ENCODE measurements at places on chromosomes 3 and 15.

DNA sequence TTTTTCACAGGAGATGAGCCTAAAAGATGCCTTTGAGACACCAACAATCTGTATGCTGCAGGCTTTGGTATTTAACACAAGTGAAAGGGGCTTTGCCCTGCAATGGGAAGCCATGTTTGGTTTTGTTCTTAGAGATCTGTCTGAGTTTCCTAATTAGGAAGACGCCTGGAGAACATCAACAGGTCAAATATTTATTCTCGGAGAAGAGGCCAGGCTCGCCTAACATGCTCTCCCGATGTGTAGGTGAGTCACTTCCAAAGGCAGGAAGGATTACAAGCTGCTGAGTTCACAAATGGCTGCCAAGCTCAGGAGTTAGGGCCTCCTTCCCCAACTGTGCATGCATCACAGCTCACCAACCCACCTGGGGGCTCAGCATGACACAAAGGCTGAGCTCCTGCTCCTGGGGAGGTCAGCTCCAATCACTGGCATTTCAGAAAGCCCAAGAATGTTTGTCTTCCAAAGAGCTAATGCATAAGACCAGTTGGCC is 119.5 kb upstream of the PRICKLE2 start:
- H3K4me3 ChIP-seq = no peak overlapping the region
- DNase-seq = no peak
- no peaks in the 10 kb centered on the region for H3K27me3 ChIP-seq
- no peaks in the 10 kb centered on the region for H3K36me3 ChIP-seq
- H3K4me1 ChIP-seq = no peaks in the 10 kb centered on the region

DNA sequence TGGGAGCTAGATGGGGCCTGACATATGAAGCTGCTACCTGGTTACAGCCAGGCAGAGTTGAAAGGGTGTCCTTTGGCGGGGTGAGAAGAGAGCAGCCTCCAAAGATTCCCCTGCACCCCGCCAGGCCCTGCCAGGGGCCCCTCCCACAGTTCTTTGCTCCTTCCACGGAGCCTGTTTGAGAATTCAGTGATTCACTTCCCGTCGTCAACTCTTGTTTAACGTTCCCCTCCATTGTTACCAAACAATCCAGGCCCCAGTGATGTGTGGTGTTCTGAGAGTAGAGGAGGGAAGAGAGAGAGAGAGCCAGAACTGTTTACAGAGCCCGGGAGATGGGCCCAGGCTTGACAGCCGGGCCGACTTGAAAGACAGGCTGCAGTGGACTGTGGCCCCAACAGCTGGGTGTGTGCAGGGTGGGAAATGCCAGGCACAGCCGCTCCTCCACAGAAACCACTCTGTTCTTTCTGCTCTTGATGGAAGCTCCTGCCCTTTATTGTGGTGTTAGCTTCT is 81.5 kb downstream of the SMAD3 start:
- H3K36me3 ChIP-seq = no peaks in the 10 kb centered on the region
- H3K27me3 ChIP-seq = no peaks in the 10 kb centered on the region
- peak; percentile 32 for DNase-seq
- H3K27ac ChIP-seq = peak overlapping the region; percentile 81

DNA sequence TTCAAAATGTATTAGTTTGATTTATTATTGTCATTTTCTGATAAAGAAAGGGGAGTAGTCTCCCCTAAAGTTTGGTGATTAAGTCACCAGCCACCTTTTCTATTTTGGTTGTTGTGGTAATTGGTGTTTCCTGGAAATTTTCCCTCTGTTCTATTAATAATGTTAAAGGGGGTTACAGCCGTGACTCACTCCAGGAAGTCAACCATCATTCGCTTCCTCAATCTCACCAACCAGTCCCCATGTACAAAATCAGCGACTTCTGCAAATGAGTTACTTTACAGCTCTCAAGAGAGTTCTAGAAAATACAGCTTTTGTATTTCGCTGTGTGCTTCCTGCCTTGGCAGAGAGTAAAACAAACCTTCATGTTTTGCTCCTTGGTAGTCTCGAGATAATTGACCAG is 285.1 kb downstream of the LPP start:
- H3K27ac ChIP-seq = peak overlapping the region; percentile 50
- no peaks in the 10 kb centered on the region for H3K36me3 ChIP-seq
- H3K27me3 ChIP-seq = no peaks in the 10 kb centered on the region

GRCh38 chr15:101489237-101489598 is 289 bp downstream of the PCSK6 start:
- H3K36me3 ChIP-seq = no peaks in the 10 kb centered on the region
- H3K4me3 ChIP-seq = peak overlapping the region; percentile 36
- DNase-seq = no peak
- H3K27me3 ChIP-seq = peaks cover 37% of the 10 kb centered on the region

GRCh38 chr3:42520336-42520735 is 17.9 kb downstream of the VIPR1 start:
- H3K36me3 ChIP-seq = no peaks in the 10 kb centered on the region
- DNase-seq = no peak
- H3K27ac ChIP-seq = no peak overlapping the region
- H3K4me3 ChIP-seq = no peak overlapping the region
- no peaks in the 10 kb centered on the region for H3K27me3 ChIP-seq

DNA sequence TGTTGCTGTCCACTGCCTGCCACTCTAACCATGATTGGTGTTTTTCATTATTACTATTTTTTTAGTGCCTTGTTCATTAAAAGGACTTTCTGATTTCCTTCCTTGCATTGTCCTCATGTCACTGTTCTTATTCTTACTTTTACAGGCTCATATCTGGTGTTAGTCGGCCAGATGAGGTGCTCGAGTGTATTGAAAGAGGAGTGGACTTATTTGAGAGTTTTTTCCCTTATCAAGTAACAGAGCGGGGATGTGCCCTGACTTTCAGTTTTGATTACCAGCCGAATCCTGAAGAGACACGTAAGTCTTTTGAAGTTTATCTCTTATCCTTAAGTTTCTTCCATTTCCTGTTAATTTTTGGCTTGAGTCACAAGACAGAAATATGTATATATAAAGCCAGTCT is 23.2 kb downstream of the QTRT2 start:
- peaks cover 57% of the 10 kb centered on the region for H3K36me3 ChIP-seq
- H3K27ac ChIP-seq = no peak overlapping the region
- no peak overlapping the region for H3K4me3 ChIP-seq
- H3K4me1 ChIP-seq = no peaks in the 10 kb centered on the region
- no peak for DNase-seq

GRCh38 chr3:126356373-126357264 is 589 bp downstream of the KLF15 start:
- H3K36me3 ChIP-seq = no peaks in the 10 kb centered on the region
- H3K4me1 ChIP-seq = peaks cover 23% of the 10 kb centered on the region

- H3K4me3 ChIP-seq = no peak overlapping the region
- H3K27ac ChIP-seq = no peak overlapping the region
- H3K36me3 ChIP-seq = no peaks in the 10 kb centered on the region
Measured at GRCh38 chr3:70615286-70615685, 302.8 kb upstream of the MDFIC2 start.

DNA sequence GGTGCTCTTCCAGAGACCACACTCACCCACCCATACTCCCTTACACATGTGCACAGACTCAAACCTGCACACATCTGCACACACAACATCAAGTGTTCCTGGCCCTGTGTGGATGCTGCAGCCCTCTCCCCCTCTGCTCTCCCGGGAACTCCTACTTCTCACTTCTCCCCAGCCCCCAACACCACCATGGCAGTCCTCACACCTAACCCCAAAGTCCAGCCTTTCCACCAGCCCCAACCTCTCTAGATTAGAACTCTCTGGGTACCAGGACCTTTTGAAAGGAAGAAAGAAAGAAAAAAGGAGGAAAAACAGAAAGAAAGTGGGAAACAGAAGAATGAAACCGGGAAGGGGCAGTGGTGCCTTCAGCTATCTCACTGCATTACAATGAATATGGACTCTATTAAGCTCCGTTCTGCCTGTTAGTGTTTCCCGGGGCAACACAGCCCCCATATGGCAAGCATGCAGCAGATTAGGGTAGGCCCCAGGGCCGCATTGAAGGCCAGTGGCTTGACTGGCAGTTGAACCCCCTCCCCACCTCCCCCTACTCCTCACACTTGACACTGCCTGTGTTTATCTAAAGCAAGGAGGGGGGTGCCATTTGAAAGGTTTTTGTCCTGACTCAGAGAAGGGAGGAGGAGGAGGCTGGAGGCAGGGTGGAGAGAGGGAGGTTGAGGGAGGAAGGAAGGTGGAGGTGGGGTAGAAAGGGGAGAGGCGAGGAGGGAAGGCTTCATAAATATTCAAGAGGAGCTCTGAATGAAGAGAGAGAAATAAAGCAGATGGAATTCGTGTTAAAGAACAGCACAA is 30.1 kb downstream of the BOC start:
- no peak overlapping the region for H3K27ac ChIP-seq
- H3K36me3 ChIP-seq = no peaks in the 10 kb centered on the region
- no peak for DNase-seq
- H3K27me3 ChIP-seq = no peaks in the 10 kb centered on the region
- peaks cover 9% of the 10 kb centered on the region for H3K4me1 ChIP-seq

DNA sequence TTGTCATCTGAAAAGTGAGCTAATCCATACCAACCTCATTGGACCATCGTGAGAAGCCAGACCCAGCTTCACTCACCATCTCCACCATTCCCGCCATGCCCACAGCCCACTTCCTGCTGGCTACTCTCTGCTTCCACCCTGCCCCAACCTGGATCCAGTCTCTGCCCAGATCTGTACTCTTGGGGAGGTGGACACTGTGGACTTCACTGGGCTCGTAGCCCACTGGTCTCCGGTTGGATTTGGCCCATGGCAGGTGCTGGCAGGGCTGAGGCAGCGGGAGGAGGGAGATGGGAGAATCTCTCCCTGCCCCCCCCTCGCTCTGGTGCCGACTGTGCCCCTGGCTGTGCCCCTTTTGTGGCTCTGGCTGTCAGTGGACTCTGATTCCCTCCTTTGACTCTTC is 193.8 kb downstream of the ABHD5 start:
- H3K27me3 ChIP-seq = no peaks in the 10 kb centered on the region
- no peak overlapping the region for H3K4me3 ChIP-seq
- H3K4me1 ChIP-seq = no peaks in the 10 kb centered on the region
- H3K36me3 ChIP-seq = no peaks in the 10 kb centered on the region
- DNase-seq = no peak

DNA sequence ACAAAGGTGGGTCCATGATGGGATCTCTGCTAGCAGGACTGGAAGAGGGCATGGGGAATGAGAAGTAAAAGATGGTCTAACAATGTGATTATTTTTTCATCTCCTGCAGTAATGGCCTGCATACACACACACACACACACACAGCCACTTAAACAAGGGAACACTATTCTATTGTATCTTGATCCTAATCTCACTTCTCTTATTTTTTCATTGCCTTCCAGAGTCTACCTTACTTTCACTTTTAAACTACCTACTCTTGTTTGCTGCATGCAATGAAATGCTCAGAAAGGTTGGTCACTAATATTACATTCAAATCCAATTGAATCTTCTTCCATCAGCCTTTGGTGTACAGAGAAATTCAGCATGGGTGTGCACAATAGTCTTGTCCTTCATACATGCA is 853.8 kb downstream of the IGSF11 start:
- H3K4me3 ChIP-seq = no peak overlapping the region
- H3K27me3 ChIP-seq = no peaks in the 10 kb centered on the region
- no peaks in the 10 kb centered on the region for H3K4me1 ChIP-seq
- no peak overlapping the region for H3K27ac ChIP-seq
- H3K36me3 ChIP-seq = no peaks in the 10 kb centered on the region

DNA sequence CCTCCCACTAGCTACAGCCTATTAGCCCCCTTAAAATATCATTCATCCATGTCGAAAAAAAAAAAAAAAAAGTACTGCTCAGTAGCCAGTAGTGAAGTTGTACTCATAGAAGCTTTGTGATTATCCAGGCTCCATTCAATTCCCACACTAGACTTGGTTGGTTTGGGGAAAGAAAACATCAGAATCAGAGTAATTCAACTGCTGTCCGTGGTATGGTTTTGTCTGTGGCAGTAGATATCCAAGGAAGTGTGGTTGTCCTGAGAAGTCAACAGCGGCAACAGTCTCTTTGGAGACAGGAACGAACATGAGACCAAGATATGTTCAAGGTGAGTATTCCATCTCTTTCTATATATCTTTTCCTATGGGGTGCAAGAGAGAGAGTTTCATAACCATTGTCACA is 99.2 kb downstream of the GOLIM4 start:
- DNase-seq = no peak
- H3K27me3 ChIP-seq = no peaks in the 10 kb centered on the region
- H3K27ac ChIP-seq = no peak overlapping the region
- no peaks in the 10 kb centered on the region for H3K36me3 ChIP-seq
- H3K4me1 ChIP-seq = no peaks in the 10 kb centered on the region
- H3K4me3 ChIP-seq = no peak overlapping the region

DNA sequence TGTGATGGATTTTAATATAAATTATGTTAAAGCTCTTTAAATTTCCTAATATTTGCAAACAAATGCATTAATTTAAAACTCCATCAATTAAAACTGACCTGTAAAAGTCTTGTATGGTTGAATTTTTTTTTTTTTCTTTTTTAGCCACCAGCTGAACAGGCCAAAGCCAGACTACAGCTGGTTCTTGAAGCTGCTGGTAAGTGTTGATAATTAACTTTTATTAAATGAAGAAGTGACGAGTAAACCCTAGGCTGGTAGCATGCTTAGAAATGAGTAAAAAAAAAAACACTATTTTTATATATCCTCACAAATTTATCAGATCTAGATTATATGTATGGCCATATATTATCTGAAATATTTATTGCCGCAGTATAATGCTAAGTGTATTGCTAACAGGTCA is 216.3 kb upstream of the MLF1 start:
- H3K27me3 ChIP-seq = no peaks in the 10 kb centered on the region
- no peak for DNase-seq
- no peak overlapping the region for H3K4me3 ChIP-seq
- H3K27ac ChIP-seq = no peak overlapping the region

DNA sequence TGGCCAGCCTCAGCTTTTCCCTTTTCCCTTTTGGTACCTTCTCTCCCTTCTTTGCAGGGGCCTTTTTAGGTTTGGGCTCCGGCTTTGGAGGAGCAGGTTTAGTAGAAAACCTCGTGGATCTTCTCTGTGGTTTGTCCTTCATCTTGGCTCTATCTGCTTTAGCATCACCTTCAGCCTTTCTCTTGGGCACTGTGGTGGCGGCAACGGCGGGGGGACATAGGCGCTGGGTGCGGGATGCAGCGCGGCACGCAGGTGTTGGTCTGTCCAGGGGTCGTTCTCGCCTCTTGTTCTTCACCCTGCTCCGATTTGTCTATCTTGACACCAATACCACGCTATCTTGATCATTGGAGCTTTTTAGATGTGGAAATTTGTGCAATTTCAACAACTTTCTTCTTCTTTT is 64.5 kb upstream of the SMAD3 start:
- H3K27ac ChIP-seq = no peak overlapping the region
- H3K27me3 ChIP-seq = no peaks in the 10 kb centered on the region
- DNase-seq = no peak
- no peaks in the 10 kb centered on the region for H3K36me3 ChIP-seq
- H3K4me3 ChIP-seq = no peak overlapping the region

GRCh38 chr3:139561959-139562676 is 22.6 kb upstream of the RBP1 start:
- H3K36me3 ChIP-seq = no peaks in the 10 kb centered on the region
